ENCODE measurements at places on chromosomes 5 and 9. TPM values are rescaled to one million over a fixed set of nuclear protein-coding genes. Genes with fewer than 3 reads are reported as not detected.

Gene HTR4
- total RNA-seq = not detected

- DNase-seq = no peak
Observed at GRCh38 chr5:13934921-13935320, 9.6 kb downstream of the DNAH5 start.

Gene RNF183
- not detected for total RNA-seq

DNA sequence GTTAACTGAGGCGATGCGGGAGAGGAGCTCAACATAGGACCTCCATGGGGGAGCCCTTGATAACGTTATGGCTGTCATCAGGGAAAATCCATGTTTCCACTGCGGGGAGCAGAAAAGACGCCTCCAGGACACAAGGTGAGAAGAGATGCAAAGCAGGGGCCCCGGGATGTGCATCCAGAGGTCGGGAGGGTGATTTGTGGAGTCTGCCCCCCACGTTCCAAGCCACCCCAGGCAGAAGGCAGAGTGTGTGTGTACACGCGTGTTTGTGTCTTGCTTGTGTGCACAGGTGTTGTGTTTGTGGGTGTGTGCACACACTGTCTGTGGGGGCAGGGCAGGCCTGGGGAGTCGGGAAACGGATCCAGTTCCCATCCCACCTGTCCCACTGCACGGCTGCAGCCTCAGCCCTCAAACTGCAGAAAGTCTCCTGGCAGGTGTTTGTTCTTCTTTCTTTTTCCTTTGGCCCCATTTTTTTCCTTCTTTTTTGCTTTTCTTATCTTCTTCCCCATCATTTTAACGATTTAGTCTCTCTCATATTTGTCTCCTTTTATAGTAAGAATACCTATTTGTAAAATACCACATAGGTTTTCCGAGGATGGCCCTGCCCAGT, 17.4 kb upstream of the PLEKHG4B start:
- DNase-seq = no peak
